ENCODE measurements at places on chromosomes 4 and X. TPM values are rescaled to one million over a fixed set of nuclear protein-coding genes. Genes with fewer than 3 reads are reported as not detected.
A peak's percentile ranks its signal among the peaks of the same experiment; 100 is the strongest.

The CENPVL3 gene
- not detected for total RNA-seq

The LDB2 gene
- 16.9 TPM for total RNA-seq

The CLOCK gene
- total RNA-seq: 22.1 TPM

GRCh38 chr4:74855879-74856278, 61.6 kb upstream of the BTC start:
- DNase-seq: no peak

- no peak for DNase-seq
These were observed 127.6 kb downstream of the CDS1 start for GRCh38 chr4:84710548-84710947.

- no peak for DNase-seq
These were observed 491 bp downstream of the COL4A5 start for GRCh38 chrX:108439961-108440696.

DNA sequence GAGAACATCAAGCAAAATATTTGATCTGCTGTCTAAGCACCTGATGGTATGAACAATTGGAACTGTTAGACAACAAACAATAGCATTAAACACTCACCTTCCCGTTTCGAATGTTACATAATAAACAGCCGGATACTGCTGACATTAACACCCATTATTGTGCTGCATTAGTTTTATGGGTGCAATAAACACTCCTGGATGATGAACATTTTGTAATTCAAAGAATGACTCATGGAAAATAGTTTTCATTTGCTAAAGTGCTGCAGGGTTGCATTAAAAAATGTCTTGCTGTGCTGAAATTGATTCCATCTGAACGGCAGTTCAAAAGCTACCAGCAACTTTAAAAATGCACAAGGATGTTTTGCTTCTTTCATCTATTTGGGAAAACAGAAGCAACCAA, 100.8 kb upstream of the SORBS2 start:
- no peak for DNase-seq

DNA sequence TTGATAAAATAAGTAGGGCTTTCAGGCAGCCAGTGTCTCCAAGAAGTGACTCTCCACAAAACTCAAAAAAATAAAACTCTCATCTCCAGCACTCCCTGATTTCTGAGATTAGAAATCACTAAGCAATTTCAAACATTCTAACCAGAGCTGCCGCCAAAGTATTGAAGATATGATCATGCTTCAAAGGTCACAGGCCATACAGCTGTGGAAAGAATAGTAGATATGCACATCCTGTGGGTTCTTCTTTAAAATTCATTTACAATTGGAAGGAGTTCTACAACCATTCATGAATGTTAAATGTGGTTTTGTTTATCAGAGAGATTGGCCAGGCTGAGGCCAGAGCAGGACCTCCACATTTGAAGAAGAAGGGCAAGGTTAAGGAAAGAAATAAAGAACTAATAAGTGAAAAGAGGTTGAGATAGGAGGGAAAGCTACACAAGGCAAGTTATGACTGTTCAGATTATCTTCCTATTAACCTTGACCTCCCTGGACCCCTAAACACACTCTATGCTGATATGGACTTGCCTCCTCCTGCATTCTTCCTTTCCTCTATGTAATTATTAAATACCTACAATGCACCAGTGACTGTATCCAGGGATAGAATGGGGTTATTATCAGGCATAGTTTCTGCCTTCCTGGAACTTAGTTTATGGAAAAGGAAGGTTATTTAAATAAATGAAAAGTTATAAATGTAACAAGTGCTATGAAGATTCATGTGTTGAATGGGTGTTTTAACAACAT, 56.4 kb downstream of the USP38 start:
- no peak for DNase-seq

DNA sequence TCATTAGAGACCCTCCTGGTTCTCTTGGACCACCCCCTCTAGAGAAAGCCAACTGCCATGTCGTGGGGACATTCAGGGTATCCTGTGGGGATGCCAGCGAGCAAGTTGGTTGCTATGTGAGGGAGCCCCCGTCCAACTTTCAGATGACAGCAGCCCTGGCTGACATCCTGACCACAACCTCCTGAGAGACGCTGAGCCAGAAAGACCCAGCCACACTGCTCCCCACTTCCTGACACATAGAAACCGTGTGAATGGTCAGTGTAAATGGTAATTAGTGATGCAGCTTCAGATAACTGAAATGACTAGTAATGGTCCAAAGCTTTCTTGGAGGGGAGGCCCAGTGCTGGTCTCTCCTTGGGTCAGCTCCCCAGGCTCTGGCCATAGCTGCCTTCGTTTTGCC, 10.8 kb downstream of the CLCN4 start:
- DNase-seq: no peak

DNA sequence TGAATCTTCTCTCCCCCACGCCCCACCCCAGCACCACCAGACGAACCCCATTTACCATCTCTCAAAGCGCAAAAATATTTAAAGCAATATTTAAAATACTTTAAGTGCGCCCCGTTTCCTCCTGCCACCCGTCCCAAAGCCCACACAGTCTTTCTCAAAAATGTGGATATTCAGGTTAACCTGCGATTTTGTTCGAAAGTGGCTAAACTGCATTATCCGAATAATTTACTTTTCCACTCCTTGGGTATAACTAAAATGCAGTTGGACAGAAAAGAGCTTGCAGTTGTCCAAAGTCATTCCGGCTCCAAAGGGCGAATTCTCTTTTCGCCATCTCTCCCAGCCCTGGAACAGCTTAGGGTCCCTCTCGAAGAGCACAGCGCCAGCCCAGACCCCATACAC, 662 bp downstream of the SMIM43 start:
- DNase-seq: no peak

DNA sequence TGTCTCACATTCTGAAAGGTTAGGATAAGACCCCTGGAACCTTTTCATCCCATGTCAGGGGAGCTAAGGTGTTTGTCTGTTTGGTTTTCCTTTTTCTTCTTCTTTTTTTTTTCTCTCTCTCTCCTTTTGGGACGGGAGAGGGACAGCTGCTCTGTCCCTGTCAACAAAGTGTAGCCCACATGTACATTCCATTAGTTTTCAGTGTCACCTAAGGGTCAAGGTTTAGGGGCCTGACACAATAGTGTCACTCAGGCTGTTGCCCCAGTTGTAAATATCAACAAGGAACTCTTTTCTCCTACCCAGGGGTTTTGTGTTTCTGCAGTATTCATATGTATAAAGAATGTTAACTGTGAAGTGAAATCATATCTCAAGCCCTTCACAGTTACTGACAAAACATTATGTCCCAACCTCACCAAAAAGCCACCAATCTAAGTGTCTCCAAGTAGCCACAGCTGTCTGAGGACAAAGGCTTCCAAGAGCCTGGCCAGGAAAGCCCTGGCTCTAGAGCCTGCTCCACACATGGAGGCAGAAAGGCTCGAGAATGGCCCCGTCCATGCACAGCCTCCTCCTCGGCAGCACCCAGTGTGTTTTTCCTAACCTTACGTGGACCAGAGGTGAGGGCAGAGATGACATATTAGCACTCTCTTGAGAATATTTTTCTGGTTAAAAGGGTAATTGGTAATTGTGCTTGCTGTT, 9.4 kb downstream of the IRF2 start:
- no peak for DNase-seq

DNA sequence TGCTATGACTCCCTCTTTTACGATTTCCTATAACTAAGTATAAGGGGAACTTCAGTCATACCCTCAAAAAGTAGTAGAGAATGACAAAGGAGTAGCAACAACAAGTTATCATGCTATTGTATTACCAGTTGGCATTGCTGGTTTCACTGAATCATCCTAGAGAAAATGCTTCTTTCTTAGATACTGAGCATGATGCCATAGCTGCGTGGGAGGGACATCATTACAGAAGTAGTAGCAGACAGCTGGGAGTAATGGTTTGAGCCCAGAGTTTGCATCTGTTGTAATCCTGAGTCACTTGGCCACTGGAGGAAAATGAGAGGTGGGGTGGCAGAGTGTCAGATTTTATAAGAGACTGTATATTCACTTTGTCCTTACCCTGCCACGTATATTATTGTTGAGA, 38.6 kb downstream of the MTMR1 start:
- DNase-seq: no peak

DNA sequence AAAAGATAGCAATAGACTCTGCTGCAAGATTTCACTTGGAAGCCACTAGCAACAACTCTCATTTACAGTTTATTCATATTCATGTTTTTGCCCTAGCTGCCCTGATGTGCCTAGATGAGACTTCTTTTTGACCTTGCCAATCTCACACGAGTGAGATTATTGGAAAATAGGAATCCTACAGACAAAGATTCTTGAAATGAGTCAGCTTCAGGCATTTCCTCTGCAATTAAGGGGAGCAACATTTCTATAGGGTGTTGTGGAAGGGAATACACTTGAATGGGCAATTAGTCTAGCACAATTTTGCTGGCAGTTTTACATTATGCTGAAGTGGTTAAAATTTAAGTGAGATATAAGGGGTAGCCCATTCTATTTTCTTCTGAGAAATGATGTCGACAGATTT, 217.0 kb upstream of the FAT4 start:
- DNase-seq: no peak

DNA sequence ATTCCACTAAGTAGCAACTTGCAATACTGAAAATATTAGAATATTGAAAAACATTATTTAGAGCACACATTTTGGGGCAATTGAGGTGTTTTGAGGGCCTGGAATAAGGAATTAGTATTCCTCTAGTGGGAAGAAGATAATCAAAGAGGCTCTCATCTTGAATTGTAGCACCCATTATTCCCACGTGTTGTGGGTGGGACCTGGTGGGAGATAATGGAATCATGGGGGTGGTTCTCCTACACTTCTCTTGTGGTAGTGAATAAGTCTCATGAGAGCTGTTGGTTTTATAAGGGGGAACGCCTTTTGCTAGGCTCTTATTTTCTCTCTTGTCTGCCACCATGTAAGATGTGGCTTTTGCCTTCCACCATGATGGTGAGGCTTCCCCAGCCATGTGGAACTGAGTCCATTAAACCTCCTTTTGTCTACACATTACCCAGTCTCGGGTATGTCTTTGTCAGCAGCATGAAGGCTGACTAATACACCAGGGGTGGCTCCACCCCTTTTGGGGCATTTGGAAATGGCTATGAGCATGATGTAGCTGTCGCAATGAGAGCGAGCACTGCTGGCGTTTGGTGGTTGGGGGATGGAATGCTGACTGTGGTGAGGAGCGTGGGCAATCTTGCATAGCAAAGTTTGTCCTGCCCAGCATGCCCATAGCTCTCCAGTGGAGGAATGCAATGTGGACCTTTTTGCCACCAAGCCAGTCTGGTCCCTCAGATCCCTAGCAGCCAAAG, 308.2 kb downstream of the FRMPD4 start:
- DNase-seq: no peak

DNA sequence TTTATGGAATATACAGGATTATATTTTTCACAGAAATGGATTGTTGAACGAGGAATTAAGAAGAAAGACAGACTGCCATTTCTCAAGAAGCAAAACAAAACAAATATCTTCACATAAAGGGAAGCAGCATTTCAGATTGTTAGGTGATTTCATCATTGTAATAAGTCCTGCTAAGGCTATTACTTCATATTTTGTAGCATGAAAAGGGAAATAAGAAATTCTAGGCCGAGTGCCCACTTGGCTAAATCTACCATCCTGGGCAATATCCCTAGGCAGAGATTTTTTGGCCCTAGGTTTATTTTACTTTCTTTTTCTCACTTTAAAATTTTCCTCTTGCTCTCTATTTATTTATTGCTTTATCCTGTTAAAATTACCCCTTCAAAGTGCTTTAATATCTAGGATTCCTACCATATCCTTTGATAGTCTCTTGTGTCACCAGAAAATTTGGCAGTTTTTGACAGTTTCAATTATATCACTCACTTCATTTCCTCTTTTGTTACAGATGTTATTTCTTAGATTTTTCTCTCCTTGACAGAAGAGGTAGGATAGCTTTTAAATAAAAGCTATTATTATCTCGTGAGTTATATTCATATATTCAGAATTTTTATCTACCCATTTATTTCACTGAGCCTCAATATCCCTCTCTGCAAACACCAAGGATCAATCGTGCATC, 142.3 kb downstream of the PDGFC start:
- DNase-seq: peak; percentile 27

- no peak for DNase-seq
These were observed 88.9 kb downstream of the RBM47 start for GRCh38 chr4:40540800-40541199.

DNA sequence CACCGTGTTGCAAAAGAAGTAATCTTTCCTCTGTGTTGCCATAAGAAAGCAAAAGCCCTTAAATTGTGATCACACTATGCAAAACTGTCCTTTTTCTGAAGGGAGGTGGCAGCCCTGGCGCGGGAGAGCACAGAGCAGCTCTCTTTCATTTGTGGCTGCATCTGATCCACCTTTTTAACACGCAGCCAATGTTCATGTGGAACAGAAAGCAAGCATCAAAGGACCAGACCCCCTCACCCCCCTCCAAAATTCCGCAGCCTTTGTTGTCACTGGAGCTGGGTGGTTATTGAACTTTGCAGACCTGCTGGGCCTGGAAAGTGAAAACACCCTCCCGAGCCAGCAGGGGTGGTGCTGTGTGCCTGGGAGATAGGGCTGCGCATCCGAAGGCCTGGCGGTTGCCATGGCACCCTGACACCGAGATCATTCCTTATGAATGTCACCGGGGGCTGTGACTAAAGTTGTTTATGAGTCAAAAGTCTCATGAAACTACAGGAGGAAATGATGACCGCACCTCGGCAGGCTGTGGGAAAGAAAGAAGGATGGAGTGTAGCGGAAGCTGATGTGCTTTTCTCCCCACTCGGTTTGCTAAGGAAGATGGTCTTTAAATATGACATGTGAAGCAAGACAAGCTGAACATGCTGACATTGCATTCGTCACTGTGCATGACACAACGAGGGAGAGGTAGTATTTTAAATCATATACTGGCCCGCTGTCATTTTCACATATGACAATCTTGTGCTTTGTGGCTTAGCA, 367.4 kb downstream of the UNC5C start:
- no peak for DNase-seq

GRCh38 chr4:183503497-183504063, 1.3 kb upstream of the ING2 start:
- DNase-seq: no peak

DNA sequence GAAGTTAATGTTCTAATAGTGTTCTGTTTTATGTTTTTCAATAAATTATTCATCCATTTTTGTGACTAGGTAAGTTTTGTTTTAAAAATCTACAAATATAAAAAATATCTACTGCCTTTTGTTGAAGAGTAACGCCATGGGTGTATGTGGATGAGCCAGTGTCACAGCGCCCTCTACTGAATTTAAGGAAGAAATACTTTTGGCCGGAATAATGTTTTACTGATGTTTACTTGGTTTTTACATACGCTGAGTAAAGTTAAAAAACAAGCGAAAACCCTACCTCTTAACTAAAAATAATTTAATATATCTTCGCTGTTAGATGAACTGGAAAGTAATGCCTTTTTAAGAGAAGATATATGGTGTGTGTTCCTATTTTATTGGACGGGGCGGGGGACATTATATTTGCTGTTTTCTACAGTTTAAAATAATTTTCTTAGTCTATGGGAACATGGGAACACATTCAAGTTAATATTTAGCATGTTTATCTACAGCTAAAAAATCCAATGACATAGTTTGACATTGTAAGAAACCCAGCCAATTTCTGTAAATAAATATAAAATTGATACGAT, 86.1 kb downstream of the CPE start:
- DNase-seq: no peak
